ENCODE measurements at places on chromosomes 7 and 10.

DNA sequence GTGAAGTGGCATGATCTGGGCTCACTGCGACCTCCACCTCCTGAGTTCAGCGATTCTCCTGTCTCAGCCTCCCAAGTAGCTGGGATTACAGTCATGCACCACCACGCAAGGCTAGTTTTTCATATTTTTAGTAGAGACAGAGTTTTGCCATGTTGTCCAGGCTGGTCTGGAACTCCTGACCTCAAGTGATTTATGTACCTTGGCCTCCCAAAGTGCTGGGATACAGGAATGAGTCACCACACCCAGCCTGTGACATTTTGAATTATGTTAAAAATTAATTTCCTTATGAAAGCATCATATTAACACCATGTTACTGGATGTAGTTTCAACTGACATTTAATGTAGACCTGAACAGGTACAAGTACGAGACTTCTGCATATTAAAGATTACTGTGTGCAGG, 24.3 kb downstream of the ABCB4 start:
- no peak for DNase-seq

- no peak for DNase-seq
Measured at GRCh38 chr7:3733541-3734140, 432.6 kb downstream of the SDK1 start.

GRCh38 chr7:95198863-95199262, 125.5 kb downstream of the PON1 start:
- no peak for DNase-seq

- no peak for DNase-seq
Measured at GRCh38 chr10:108597031-108597430, 1326.3 kb downstream of the XPNPEP1 start.

DNA sequence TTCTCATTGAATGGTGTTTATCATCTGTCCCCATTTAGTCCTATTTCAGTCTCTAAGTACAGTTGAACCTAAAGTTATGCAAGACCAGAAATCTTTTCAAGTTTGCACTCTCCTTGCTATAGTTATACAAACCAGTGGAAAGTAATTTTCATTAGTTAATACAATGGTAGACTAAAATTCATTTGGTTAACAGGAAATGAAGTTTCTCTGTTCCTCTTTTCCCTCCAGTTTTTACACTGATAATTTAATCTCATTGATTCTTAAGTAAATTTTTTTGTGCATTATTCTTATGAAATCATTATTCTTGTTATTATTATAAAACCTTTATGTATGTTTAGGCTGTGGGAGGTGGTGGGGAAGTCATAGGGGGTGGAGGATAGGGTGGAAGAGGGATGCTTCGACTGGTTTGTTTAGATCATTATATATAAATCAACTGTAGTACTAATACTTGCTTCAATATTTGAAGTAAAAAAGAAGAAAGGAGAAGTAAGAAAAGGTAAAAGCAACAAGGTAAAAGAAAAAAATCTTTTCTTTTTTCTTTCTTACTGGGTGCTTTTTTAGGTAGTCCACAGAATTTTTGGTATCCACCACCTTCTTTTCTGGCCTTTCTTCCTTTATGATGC, 104.1 kb downstream of the GPR85 start:
- DNase-seq = no peak

GRCh38 chr10:93813507-93814465, 56.0 kb downstream of the LGI1 start:
- DNase-seq = peak; percentile 63

DNA sequence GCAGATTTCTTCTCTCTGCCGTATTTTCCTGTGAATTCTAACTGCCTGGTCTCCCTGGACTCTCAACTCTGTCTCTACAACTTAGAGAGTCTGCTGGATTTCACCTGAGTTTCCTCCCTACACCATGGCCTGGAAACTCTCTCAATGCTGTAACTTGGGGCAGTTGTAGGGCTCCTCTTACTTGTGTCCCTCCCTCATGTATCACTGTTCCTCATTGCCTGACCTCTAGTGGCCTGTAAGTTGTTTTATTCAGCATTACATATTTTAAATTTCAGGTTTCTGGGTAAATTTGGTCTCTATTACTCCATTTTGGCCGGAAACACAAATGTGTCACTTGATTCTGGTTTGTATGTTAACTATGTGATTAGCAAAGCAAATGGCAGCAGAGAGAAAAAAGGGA, 70.9 kb downstream of the DYNC1I1 start:
- DNase-seq = no peak

- DNase-seq = no peak
Measured at GRCh38 chr10:27893358-27893954, 105.4 kb downstream of the ODAD2 start.

- no peak for DNase-seq
Measured at GRCh38 chr7:149433124-149433523, 27.7 kb downstream of the ZNF777 start.

GRCh38 chr10:17220652-17221100, 7.4 kb upstream of the VIM start:
- DNase-seq = no peak

DNA sequence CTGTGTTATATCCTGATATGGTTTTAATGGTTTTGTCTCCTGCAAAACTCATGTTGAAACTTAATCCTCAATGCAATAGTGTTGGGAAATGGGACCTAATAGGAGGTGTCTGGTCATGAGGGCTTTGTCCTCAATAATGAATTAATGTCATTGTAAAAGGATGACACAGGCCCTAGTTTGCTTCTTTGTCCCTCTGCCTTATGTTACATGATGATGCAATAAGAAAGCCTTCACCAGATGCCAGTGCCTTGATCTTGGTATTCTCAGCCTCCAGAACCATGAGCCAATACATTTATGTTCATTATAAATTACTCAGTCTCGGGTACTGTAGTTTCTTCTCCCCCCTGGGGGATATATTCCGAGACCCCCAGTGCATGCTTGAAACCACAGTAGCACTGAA, 1247.4 kb upstream of the SORCS1 start:
- no peak for DNase-seq

GRCh38 chr10:13839430-13839990, 252.7 kb downstream of the PRPF18 start:
- DNase-seq = no peak

- DNase-seq = peak; percentile 20
Measured at GRCh38 chr7:148261996-148262688, 328.4 kb upstream of the C7orf33 start.

- no peak for DNase-seq
Measured at GRCh38 chr10:52313256-52313932, 687 bp upstream of the DKK1 start.

GRCh38 chr10:29482591-29483431, 152.0 kb downstream of the SVIL start:
- DNase-seq = no peak

DNA sequence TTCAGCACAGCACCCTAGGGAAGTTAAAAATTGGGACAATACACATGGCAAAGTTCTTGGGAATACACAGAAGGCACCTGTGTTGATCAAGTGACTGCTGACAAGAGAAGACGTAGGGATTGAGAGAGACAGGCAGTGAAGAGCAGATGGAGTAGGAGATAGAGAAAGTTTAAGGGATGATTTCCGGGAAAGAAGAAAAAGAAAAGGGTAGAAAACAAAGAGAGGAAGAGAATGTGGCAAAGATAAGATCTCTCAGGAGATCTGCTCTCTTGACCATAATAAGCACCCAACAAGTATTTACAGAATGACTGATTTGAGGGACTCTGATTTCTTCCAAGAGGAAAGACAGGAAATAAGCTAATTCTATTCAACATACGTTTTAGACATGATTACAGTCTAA, 15.1 kb upstream of the RALA start:
- no peak for DNase-seq

DNA sequence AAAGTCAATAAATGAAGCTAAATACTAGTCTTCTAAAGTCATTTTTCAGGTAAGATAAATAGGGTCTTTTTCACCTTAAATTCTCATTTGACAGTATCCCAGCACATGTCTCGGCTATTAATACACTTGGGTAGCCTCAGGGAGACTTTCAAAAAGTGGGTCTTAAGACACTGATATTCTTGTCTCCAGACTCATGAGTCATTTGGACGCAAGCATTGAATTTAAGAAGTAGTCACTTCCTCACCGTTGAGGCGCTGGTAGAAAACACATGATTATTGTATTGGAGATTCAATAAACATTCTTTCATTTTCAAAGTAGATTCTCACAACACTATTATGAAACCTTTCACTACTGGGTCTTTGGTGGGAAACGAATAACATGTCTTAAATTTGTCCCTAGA, 108.9 kb upstream of the SP8 start:
- DNase-seq = no peak

All from head of caudate nucleus (tissue), 42 donors.